A673 (cell line): ENCODE measurements at places on chromosomes 3 and 15. TPM values are rescaled to one million over a fixed set of nuclear protein-coding genes. Genes with fewer than 3 reads are reported as not detected.

PRR20G gene
- not detected in 2 replicates for total RNA-seq

HRG gene
- not detected in 2 replicates for total RNA-seq

DNA sequence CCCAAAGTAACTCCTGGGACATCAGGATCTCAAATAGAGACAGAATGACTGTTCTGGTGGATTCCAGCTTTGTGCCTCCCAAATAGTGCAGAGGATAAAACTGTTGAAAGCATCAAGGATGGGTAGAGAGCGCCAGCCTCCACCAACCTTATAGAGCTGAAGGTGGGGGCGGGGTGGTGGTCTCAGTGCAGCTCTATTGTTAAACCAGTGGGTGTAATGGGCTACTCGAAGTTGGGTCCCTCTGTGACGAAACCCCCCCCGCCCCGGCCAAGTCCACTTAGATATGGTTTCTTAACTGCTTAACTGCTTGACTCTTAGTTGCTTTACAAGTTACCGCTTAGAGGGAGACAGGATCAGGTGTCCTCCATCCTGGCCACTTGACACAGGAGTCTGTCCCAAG lies 22.7 kb downstream of the DHX30 start:
- DNase-seq, result no peak
- H3K27me3 ChIP-seq, result no peaks in the 10 kb centered on the region
- H3K27ac ChIP-seq, result peak overlapping the region; percentile 88
- H3K4me1 ChIP-seq, result peaks cover 16% of the 10 kb centered on the region

DNA sequence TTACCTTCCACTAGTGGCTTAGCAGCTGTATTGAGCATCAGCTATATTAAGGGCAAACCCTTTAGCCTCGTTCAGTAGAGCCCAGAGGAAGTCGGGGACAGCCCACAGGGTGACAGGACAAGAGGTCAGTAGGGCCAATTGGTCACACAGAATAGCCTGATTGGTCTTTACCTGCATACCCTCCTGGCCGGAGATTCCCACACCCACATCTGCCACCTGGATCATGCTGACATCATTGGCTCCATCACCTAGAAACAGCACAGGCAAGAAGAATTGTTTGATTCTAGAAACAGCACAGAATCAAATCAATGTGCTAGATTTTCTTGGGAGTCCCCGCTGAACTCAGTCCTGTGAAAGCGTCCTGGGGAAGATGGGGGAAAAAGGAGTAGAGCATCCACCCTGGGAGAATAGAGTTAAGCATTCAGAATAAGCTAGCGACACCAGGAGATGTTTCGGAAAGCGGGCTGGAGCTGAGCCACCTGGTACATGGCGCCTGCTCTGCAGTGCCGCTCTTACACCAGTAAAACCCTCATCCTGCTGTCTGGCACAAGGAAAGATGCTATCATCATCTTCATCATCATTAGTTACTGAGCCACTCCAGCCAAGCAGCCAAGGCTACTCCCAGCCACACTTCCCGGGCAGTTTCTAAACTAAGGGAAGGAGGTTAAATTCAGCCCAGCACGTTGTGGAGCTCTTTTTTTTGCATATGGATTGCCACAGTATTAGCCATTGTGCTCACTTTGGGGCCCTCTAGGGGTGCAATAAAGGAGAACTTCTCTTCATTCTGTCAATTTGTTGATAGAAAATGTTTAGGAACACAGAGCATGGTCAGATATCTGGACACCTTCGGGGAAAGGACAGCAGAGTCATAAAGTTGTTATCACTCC lies 171.3 kb downstream of the ATP10A start:
- H3K36me3 ChIP-seq, result no peaks in the 10 kb centered on the region
- no peaks in the 10 kb centered on the region for H3K27me3 ChIP-seq
- no peak overlapping the region for H3K4me3 ChIP-seq
- no peaks in the 10 kb centered on the region for H3K4me1 ChIP-seq
- no peak for DNase-seq

DNA sequence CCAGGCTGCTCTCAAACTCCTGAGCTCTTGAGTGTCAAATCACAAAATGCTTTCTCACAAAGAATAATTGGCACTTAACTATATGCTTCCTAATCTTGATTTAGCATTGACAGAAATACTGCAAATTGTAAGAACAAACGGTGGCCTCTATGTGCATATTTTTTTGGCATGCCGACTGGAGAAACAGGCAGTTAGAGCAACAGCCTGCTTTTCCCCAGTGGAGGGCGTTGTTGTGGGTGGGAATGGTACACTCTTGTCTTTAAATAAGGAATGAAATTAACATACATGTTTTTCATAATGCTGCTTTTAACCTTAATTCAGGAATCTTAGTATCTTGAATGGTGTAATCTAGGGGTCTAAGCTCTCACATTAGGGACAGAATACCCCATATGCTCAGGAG lies 31.1 kb upstream of the SV2B start:
- no peak for DNase-seq
- no peaks in the 10 kb centered on the region for H3K4me1 ChIP-seq
- H3K27me3 ChIP-seq, result no peaks in the 10 kb centered on the region
- H3K4me3 ChIP-seq, result no peak overlapping the region
- no peak overlapping the region for H3K27ac ChIP-seq
- no peaks in the 10 kb centered on the region for H3K36me3 ChIP-seq

DNA sequence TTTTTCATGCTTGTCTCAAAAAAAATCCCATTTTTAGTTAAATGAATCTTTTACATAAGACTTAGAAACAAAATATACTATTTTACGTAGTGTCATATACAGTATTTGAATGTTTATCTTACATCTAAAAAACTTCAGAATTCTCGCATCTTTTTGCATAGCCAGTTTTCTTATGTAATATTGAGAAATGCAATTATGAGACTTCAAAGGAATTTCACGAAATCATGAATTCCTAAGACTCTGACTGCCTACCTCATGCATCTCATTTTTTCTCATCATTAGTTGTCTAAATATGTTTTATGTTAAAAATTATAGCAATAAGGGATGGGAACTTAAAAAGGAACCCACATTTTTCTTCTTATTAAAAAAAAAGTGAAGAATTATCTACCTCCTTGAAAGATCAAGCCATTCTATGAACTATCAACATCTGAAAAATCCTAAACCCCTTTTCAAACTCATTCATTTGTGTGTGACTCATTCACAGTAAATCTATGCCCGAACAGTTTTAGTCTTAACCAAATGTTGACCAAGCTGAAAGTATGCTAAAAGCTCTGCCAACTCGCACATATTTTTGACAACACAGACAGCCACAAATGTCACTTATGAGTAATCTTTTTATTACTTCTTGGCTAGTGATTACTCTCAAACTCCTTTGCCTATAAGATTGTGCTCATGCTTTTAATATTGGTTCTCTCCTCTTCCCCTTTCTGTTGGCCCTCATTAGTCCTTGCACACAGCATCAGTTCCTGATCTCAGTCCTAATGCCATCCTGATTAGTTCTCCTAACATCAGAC lies 115.9 kb downstream of the DCLK3 start:
- peak; percentile 53 for DNase-seq
- H3K4me1 ChIP-seq, result peaks cover 11% of the 10 kb centered on the region
- H3K27me3 ChIP-seq, result no peaks in the 10 kb centered on the region
- no peaks in the 10 kb centered on the region for H3K36me3 ChIP-seq
- no peak overlapping the region for H3K4me3 ChIP-seq
